ENCODE measurements at places on chromosomes 2 and 18. TPM values are rescaled to one million over a fixed set of nuclear protein-coding genes. Genes with fewer than 3 reads are reported as not detected.

The KCNG2 gene
- 0.17 TPM for total RNA-seq

The NYAP2 gene
- total RNA-seq = not detected

GRCh38 chr2:68463287-68463877 lies 3.7 kb downstream of the FBXO48 start:
- peak; percentile 48 for DNase-seq

DNA sequence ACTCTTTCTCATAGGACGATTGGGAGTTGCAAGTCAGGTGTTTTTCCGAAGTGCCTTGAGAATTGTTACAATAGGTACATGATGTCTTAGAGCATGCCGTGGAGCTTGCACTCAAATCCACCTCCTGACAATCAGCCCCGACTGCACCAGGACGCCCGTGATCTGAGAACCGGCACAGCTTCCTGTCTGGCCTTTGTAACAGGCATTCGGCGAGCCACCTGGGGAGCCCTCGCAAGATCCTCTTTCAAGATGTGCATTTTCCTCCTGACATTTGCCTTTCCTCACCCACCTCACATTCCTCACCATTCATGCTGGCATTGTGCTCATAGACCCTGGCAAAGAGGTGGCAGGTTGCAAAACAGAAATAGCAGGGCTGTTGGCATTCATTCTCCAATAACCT lies 427.3 kb downstream of the GALR1 start:
- no peak for DNase-seq

- DNase-seq = no peak
Measured at GRCh38 chr18:2982022-2982421, 30.9 kb downstream of the LPIN2 start.

DNA sequence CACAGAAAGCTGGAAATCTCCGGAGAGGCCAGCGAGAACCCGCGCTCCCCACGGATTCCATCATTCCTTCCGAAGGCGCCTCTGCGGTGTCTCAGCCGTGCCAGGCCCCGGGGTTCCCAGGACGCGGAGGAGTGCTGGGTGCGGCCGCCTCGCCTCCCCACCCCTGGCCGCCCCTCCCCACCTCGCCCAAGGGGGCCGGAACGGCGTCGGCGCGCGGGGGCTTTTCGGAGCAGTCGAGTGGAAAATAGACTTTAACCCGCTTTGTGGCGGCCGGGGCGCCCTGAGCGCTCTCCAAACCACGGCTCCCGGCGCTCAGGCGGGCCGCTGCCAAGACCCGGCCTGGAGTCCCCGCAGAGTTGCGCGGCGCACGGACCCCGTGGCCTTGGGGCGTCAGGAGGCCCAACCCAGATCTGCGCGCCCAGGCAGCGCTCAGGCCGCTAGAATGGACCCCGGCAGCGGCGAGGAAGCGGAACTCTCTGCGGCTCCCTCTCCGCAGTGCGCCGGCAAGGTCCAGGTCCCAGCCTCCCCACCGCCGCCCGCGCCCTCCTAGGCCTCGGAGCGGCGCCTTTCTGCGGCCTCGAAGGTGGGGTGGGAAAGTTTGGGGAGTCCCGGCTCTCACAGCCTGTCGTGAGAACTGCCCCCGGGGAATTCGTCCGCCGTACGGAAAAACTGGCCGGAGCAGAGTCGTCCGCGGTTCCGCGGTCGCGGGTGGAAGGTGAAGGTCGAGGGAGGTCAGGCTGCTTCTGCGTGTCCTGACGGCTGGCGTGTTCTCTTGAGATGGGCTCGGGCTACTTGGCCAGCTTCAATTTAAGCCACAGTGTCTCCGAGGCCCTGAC lies 1.2 kb upstream of the EMX1 start:
- DNase-seq = peak; percentile 57

DNA sequence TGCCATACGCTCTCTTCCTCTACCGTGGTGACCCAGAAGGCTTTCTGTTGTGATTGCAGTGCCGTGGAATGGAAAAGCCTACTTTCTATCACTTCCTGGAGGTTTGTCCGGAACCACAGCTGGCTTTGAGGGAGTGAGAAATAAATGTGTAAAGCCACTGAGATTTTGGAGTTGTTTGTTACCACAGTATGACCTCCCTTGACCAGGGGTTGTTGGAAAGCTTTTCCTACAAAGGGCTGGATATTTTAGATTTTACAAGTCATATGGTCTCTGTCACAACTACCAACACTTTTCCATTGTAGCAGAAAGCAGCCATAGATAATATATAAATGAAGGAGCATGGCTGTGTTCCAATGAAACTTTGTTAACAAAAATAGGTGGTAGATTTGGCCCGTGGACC lies 70.3 kb downstream of the VAPA start:
- no peak for DNase-seq

- DNase-seq = no peak
Measured at GRCh38 chr2:105379741-105380186, 19.1 kb downstream of the FHL2 start.

GRCh38 chr2:75421986-75422385 lies 138.8 kb downstream of the EVA1A start:
- DNase-seq = no peak

DNA sequence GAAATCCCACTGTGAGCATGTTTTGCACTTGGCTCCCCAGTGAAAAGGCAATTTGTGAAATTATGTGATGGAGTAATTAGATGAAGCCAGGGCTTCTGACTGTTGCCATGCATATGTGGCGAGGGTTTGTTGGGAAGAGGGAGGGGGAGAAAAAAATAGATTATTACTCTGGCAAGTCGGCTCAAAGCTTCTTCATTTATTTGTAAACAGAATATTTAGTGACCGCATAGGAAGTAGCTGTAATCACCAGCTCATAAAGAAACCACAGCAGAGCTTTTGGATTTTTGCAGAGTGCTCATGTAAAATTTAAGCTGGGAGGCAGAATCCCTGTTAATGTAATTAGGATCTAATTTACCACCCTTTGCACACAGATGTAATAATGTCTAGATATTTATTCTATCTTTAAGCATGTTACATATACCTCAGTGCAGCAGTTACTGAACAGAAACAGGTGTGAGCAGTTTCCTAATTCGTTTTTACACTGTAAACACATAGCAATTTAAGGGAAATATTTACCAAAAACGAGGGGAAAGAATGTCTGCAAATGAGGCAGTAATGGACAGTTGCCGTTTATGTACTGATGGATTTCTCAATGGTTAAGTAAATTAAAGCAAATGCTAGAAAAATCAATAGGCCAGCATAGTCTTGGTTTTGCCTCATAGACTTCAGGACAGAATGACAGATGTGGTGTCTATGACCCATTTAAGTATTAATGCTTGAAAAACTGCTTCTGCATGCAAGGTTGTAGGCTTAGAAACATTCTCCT lies 87.9 kb downstream of the MEIS1 start:
- DNase-seq = no peak

DNA sequence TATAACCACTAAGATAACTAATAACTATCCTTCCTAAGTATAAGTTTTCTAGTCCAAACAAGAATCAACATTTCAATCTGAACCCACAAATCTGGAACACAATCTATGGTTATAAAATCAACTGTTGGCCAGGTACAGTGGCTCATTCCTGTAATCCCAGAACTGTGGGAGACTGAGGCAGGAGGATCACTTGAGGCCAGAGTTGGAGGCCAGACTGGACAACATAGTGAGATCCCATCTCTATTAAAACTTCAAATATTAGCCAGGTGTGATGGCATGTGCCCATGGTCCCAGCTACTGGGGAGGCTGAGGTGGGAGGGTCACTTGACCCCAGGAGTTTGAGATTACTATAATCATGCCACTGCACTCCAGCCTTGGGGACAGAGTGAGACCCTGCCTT lies 11.2 kb downstream of the MRPS5 start:
- DNase-seq = no peak

DNA sequence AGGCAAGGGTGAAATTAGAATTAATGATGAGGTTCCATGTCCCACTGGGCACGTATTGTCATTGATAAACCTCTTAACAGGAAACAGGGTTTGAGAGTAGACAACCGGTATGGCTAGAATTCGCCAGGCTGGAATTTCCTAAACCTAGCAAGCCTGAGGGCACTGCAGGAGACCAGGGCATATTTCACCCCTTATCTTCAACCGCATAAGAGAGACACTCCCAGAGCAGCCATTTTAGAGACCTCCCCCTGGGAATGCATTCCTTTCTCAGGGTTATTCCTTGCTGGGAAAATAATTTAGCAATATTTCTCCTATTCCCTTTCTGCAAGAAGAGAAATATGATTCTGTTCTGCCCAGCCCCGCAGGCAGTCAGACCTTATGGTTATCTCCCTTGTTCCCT lies 334.6 kb upstream of the LYPD1 start:
- no peak for DNase-seq

DNA sequence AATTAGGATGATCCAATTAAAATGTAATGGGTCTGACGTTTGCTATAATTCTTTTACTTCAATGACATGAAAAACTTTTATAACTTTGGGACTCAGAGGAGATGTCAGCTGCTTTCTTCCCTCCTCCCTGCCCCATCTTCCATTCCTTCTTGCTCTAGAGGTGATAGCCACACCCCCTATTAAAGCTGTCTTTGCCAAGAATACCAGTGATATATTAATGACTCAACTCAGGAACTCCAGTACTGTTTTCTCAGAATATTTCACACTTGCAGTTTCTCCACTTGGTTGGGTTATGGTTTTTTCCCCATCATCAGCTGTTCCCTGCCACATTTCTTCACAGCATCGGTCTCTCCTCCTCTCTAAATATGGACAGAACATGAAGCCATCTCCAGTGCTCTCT lies 184.0 kb downstream of the KCNE4 start:
- peak; percentile 67 for DNase-seq

- DNase-seq = no peak
Measured at GRCh38 chr2:212173756-212174510, 364.7 kb downstream of the ERBB4 start.

DNA sequence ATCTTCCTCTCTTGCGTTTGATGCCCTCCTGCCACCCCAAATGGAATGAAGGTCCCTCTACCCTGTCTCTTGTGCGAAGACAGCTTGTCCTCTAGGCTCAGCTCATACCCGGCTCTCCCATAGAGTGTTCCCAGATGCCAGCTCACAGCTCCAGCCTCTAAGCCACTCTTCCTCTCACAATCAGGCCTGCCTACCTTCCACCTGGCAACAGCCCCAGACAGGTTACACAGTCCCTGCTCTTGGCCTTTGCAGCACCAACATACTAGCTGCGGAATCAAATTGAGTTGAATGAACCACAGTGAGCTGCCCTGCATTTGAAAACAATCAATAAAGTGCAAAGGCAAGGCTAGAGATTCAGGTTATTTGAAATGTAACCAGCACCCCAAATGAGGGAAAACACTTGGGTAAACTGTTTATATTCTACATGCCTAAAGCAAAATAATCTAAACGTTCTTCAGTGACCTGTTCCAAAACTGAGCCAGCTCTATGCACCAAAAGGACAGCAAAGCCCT lies 105.1 kb downstream of the COL4A4 start:
- no peak for DNase-seq

DNA sequence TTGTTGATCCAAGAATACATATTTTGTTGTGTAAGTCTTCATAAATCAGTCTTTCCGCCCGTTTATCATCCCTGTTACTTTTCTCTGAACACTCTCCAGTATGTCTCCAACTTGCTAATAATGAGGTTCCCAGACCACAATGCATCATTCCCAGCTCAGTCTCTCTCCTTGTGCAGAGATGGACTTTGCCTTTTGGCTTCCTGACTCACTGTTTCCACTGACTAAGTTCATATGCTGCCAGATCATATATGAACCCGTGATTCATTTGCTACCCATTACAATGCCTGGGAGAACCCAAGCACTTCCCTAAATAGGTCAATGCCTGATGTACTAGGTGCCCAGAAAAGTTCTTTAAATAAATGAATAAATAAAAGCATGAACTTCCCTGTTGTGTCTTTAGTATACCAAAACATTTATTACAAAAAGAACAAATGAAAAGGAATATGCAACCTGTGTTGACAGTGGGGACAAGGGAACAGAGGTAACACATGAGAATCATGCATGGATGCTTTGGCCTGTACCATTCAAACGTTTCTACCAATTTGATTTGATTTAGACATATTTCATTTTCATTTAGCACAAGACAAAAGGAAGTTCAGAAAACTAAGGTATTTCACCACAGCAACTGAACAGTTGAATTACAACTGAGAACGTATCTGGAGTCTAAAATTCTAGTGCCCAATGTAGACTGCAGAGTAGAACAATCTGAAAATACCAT lies 215.4 kb upstream of the HNRNPA3 start:
- DNase-seq = peak; percentile 69

- DNase-seq = no peak
Measured at GRCh38 chr2:150425121-150425955, 62.1 kb downstream of the RND3 start.

GRCh38 chr2:45583977-45584376 lies 27.1 kb downstream of the SRBD1 start:
- no peak for DNase-seq

DNA sequence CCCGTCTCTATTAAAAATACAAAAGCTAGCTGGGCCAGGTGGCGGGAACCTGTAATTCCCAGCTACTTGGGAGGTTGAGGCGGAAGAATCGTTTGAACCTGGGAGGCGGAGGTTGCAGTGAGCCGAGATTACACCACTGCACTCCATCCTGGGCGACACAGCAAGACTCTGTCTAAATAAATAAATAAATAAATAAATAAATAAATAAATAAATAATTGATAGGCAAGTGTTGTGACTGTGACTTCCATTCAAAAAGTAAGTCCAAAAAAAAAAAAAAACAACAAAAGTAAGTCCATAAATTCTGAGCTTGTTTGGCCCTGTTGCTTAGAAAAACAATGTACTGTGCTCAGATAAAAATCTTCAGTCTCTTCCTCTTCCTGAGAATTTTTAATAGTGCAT lies 2.2 kb downstream of the STON1 start:
- no peak for DNase-seq

Data from mammary epithelial cell (primary cell).